ENCODE measurements at places on chromosomes 2 and 18.

- no peak for DNase-seq
These were observed 111.7 kb upstream of the GPC1 start for GRCh38 chr2:240323601-240324291.

GRCh38 chr18:23277399-23277798, 142.1 kb downstream of the CABLES1 start:
- no peak for DNase-seq

- DNase-seq, result no peak
These were observed 979.4 kb downstream of the TSN start for GRCh38 chr2:122734766-122735424.

DNA sequence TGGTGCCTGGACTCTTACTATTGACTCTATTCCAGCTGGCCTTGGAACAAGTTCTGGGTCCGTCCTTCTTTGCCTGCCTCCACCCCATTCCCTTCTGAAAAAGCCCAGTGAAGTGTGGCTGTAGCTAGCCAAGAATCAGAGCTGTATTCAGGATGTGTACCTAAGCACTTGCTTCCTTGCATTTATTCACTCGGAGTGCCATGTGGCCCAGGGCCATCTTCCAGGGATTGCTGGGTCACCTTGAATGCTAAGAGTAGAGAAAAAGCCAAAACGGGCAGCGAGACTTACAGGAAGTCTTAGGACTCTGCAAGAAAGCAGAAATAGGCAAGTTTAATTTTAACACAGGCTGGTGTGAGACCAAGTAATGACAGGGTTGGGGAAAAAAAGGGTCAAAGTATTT, 4.1 kb downstream of the ITGA6 start:
- DNase-seq, result no peak

DNA sequence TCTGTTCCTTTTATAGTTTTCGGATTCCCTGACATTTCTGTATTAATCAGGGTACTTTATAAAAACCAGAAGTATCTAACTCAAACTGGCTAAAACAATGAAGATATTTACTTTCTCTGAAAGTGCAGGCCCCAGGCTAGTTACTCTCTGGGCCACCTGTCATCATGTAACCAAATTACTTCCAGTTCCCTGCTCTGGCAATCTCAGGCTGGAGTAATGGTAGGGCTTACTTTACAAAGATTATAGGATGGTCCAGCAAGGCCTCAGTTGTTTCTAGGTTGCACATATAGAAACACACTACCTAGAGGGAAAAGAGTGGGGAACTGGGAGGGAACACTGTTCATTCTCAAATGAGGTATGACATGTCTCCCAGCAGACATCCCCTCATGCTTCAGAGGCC, 74.8 kb downstream of the CHST9 start:
- DNase-seq, result no peak

- DNase-seq, result no peak
These were observed 192.7 kb upstream of the TANK start for GRCh38 chr2:160967523-160967922.
